ENCODE measurements at places on chromosomes 1 and 21. TPM values are rescaled to one million over a fixed set of nuclear protein-coding genes. Genes with fewer than 3 reads are reported as not detected.
A peak's percentile ranks its signal among the peaks of the same experiment; 100 is the strongest.

- peak overlapping the region; percentile 46 for H3K27ac ChIP-seq
- H3K4me1 ChIP-seq, result no peaks in the 10 kb centered on the region
- H3K4me3 ChIP-seq, result no peak overlapping the region
These were observed 28.3 kb upstream of the RAB3GAP2 start for GRCh38 chr1:220300442-220301121.

- DNase-seq, result no peak
- peaks cover 20% of the 10 kb centered on the region for H3K36me3 ChIP-seq
- H3K27ac ChIP-seq, result peak overlapping the region; percentile 72
- H3K4me1 ChIP-seq, result peaks cover 7% of the 10 kb centered on the region
- H3K4me3 ChIP-seq, result no peak overlapping the region
These were observed 40.1 kb upstream of the PLEKHO1 start for GRCh38 chr1:150109586-150109985.

CDK18 gene
- 15.3 TPM for polyA plus RNA-seq

- H3K4me1 ChIP-seq, result peaks cover 17% of the 10 kb centered on the region
- H3K36me3 ChIP-seq, result no peaks in the 10 kb centered on the region
- no peak overlapping the region for H3K4me3 ChIP-seq
- no peak for DNase-seq
These were observed 43.9 kb upstream of the IFNAR2 start for GRCh38 chr21:33185852-33186251.

DNA sequence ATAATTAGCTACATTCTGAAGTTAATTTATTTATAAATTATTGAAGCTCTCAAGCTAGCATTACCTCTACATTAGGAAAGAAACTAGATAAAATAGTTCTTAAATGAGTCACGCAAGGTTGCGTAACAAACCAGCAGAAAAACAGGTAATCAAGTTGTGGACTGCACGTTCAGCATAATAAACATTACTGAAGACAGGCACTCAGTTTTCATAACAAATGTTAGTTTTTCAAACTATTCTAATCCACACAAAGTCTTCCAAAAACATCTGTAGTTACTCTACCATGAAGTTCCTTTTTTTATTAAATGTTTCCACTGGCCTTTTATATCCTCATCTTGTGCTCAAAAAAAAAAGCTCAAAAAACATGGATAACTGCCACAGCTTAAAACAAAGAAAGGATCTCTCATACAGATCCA lies 1.3 kb downstream of the TOR1AIP2 start:
- peaks cover 6% of the 10 kb centered on the region for H3K36me3 ChIP-seq
- no peak for DNase-seq
- H3K27ac ChIP-seq, result peak overlapping the region; percentile 4
- no peaks in the 10 kb centered on the region for H3K27me3 ChIP-seq
- peaks cover 51% of the 10 kb centered on the region for H3K4me1 ChIP-seq

GRCh38 chr1:42817976-42818375 lies 779 bp upstream of the SVBP start:
- peak overlapping the region; percentile 77 for H3K4me3 ChIP-seq
- DNase-seq, result no peak
- no peaks in the 10 kb centered on the region for H3K27me3 ChIP-seq
- no peaks in the 10 kb centered on the region for H3K36me3 ChIP-seq

DNA sequence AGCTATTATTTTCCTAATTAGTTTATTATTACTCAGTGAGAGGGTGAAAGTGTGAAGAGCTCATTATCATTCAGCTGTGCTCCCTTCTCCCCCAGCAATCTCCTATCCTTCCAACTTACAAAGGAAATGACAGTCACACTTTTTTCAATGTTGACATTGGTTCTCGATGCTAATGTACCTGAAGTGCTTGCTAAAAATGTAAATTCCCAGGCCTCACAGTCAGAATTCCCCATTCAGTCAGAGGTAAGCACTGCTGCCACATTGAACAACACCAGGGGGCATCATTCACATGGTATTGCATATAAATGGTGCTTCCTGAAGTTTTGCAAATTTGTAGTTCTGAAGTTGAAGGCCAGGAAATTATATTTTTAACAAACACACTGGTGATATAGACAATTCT lies 132.7 kb upstream of the FOXD3 start:
- H3K4me1 ChIP-seq, result no peaks in the 10 kb centered on the region
- no peaks in the 10 kb centered on the region for H3K36me3 ChIP-seq
- H3K27me3 ChIP-seq, result no peaks in the 10 kb centered on the region

RGS8 gene
- polyA plus RNA-seq, result not detected

All from spleen (tissue), 13 donors.